Right ventricle myocardium superior (tissue), 1 donor: ENCODE measurements at places on chromosomes 2 and 18. TPM values are rescaled to one million over a fixed set of nuclear protein-coding genes. Genes with fewer than 3 reads are reported as not detected.

The SERPINB7 gene
- not detected for total RNA-seq

The ALPP gene
- not detected for total RNA-seq

The NEU4 gene
- total RNA-seq: not detected

The PLCL1 gene
- 93.3 TPM for total RNA-seq

The DNAJC5G gene
- 2.3 TPM for total RNA-seq

The MDH1B gene
- 0.54 TPM for total RNA-seq

The ABCG5 gene
- not detected for total RNA-seq

The MRO gene
- total RNA-seq: 5.3 TPM

The SERPINB13 gene
- not detected for total RNA-seq

The NCKAP5 gene
- total RNA-seq: 7.9 TPM

The PPP4R3B gene
- 24.7 TPM for total RNA-seq

The C1QL2 gene
- total RNA-seq: not detected

The BCS1L gene
- 47.6 TPM for total RNA-seq

The PHLPP1 gene
- 6.2 TPM for total RNA-seq

The CNRIP1 gene
- total RNA-seq: 9.3 TPM

The MYL12B gene
- total RNA-seq: 154 TPM

The PIGN gene
- 14.6 TPM for total RNA-seq

The KCNS3 gene
- total RNA-seq: 4.2 TPM

The CDK5R2 gene
- total RNA-seq: not detected

The SIX3 gene
- total RNA-seq: not detected

The CACNB4 gene
- total RNA-seq: 0.46 TPM

The TNFRSF11A gene
- total RNA-seq: 0.94 TPM

The MAP3K19 gene
- not detected for total RNA-seq

The AFG3L2 gene
- total RNA-seq: 145 TPM

The TAF4B gene
- 1.5 TPM for total RNA-seq

The REL gene
- total RNA-seq: 4.4 TPM

The DES gene
- 12,920 TPM for total RNA-seq

The MARCHF4 gene
- total RNA-seq: not detected

The SMC6 gene
- total RNA-seq: 12.1 TPM

The RAB6D gene
- total RNA-seq: not detected

The TANC1 gene
- 56.2 TPM for total RNA-seq

The SNED1 gene
- total RNA-seq: 8.0 TPM

The TP53I3 gene
- 15.4 TPM for total RNA-seq

The KCNG2 gene
- total RNA-seq: not detected

The SKOR2 gene
- total RNA-seq: not detected

The GKN2 gene
- not detected for total RNA-seq

The GREB1 gene
- total RNA-seq: 9.0 TPM

The POTEJ gene
- total RNA-seq: not detected

The IL36RN gene
- total RNA-seq: not detected

The ABCG8 gene
- total RNA-seq: 0.11 TPM

The MAT2A gene
- total RNA-seq: 116 TPM

The EFR3B gene
- total RNA-seq: 3.8 TPM
